Muscle of arm (tissue), 14 donors: ENCODE measurements at places on chromosomes 7 and 10.

DNA sequence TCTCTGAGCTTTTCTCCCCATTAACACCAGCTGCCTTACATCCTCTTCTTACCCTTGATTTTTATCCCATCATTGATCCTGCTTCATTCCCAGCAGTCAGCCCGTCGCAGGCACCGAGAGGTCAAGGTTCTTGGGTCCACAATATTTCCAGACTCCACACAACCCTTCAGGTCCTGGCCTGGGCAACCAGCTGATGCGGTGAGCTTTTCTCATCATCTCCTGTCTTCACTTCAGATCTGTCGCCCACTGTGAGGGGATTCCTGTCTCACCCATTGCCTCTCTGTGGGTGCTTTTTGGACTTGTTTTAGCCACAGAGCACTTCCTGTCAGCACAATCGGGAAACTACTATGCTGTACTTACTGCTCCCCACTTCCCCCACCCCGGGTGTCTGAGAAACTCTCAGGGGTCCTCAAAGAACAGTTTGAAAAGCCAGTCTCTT, 8.4 kb upstream of the PVRIG start:
- DNase-seq: no peak

DNA sequence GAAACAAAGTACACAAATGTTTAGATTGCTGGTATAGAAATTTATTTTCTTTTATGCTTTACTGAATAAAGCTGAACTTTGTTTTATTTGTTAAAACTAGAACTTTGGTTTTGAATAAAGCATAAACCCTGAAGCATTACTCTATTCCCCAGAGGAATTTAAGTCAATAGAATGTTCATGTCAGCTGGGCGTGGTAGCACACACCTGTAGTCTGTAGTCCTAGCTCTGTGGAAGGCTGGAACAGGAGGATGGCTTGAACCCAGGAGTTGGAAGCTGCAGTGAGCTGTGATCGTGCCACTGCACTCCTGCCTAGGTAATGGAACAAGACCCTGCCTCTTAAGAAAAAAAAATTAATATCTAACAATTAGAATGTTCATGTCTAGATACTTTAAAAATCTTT, 139.0 kb upstream of the ASAH2 start:
- no peak for DNase-seq

DNA sequence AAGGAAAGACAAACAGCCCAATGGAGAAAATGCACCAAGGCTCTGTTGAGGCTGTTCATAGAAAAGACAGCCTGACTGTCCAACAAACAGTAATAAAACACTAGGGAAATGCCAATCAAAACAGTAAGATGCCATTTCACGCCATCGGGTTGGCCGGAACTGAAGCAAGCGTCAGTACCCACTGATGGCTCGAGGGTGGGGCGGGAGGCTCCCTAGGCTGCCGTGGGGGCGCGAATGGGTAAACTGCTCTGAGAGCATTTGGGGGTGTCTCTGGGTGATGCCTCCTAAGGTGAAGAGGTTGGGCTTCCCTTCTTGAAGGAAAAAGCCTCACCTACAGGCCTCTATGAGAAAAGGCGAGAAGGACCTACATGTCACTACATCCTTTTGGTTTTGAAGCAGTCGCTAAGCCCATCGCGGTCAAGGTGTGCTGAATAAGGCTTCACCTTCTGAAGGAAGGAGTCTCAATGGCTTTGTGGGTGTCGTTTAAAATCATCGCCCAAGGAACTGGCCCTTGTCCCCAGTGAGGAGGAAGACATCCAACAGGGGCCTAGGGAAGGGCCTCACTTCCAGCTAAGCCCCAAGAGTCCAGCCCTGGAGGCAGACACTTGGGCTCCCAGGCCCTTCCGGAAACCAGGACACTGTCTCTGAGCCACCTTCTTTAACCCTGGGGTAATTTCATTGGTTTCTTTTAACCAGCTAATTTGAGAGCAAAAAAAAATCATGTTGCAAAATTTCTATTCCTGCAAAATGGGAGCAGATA, 98.5 kb upstream of the PPP2R2D start:
- DNase-seq: no peak

DNA sequence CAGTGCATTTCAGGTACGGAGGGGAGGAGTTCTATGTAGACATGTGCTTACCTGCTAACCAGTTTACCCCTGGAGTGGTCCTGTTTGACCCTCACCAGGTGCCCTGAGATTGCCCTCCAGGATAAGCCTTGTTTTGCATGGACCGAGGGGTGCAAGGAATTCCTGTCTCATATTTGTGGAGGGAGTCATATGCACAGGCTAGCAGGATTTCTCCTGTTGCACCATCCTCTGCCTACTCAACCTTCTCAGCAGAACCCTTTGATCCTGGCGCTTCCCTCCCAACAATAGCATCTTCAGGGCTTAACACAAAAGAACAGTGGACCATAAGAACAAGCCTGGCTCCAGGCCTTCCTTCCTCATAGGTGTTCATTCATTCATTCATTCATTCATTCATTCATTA, 7.2 kb downstream of the TRPV6 start:
- no peak for DNase-seq

DNA sequence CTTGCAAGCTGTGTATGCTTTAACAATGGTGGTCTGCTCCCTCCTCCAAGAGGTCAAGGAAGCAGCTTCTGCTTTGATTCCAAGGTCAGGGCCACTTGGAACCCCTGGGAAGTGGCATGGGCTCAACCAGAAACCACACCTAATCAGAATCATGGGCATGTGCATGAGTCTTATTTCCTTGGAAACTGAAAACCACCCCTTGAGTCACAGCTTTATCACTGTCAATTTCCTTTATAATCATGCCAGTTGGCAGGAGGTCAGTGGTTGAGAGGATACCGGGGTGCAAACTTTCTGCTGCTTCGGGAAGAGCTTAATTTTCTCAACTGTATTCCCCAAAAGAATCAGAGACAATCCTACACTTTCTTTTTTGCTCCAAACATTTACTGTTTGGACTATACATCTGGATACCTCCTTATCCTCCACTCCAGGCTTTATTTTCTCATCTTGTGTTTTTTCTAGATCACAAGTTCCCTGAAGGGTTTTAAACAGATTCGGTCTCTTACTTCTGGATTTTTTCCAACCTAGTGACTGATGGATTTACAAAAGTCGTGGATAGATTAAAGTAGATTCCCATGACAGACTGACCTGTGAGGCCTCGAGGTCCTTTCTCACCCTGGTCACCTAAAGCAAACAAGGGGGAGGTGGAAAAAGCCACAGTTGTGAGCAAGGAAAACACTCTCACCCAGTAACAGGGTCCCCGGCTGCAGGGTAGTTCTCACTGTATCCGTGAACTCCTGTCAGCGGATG, 36.0 kb downstream of the COL17A1 start:
- no peak for DNase-seq

GRCh38 chr10:2019281-2019680, 282.0 kb upstream of the ADARB2 start:
- DNase-seq: no peak

GRCh38 chr10:118506671-118507590, 88.5 kb downstream of the PRLHR start:
- DNase-seq: no peak

DNA sequence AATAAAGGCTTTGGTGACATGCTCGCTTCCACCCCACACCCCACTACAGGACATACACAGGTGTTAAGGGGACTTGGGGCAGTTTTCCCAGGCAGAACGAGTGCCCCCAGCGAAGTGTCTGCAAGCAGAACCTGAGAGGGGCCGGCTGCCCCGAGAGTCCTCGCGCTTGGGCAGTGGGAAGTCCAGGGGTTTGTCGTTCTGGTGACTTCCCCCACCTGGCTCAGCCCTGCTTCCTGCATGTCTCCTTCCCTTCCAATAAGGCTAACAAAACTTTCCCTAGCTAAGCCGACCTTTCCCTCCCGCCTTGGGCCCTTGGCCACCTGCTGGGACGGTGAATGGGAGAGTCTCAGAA, 916 bp downstream of the VWA2 start:
- DNase-seq: no peak

DNA sequence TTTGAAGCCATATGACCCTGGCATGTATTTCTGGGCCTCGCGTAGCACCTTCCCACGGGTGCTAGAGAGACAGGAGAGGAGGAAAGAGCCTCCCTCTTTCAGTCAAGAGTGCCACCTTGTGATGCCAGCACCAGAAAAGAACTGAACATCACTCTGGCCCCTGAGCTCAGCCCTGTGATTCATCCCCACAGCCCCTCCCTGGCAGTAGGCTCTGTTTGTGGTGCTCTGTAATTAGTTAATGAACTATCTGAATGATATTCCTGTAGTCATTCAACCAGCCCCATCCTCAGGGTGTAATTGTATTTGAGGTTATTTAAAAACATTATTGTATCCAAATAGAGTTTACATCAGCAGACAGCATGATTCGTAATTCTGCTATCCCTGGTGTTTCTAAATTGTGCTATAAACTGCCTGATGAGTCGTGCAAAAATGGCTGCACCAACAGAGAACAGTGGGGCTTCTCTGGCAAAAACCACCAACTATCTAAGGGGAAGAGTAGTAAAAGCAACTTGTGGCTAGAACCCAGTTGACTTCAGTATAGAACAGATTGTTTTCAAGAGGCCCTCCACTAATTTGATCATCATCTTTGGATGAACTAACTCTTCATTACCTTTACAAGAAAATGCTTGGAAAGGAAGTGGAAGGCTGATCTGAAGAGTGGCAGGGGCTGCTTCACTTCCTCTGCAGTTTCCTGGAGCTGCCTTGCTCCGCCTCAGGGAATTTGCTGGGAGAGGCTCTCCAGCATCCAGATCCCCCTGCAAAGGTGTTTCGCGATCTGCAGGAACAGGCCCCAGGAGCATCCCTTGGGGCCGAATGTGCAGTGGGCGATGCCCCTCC, 23.7 kb upstream of the TIAL1 start:
- DNase-seq: no peak

DNA sequence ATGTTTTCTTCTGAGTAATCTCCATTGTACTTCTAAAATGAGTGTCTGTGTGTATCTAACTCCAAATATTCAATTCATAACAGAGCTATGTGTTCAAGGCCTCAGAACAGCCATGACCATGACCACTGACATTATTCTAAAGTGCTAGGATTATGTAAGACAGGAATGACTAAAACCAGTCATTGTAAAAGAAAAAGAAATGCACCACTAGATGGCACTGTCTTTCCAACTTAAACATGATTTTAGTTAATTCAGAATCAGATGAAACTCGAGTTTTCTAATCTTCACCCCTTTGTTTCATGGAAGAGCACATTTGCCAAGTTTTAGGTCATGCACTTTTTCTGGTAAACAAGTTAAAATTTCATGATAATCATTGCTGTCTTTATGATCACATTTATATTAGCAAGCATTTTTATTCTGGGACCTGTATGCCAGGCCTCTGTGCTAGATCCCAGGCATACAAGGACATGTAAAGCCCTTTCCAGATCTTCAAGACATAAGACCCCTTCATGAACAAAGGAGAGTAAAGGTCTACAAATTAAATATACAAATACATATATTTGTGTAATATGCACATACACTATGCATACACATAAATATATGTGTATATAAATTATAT, 26.1 kb upstream of the RSU1 start:
- DNase-seq: peak; percentile 68
